ENCODE measurements at places on chromosomes 1 and 21. TPM values are rescaled to one million over a fixed set of nuclear protein-coding genes. Genes with fewer than 3 reads are reported as not detected.

DNA sequence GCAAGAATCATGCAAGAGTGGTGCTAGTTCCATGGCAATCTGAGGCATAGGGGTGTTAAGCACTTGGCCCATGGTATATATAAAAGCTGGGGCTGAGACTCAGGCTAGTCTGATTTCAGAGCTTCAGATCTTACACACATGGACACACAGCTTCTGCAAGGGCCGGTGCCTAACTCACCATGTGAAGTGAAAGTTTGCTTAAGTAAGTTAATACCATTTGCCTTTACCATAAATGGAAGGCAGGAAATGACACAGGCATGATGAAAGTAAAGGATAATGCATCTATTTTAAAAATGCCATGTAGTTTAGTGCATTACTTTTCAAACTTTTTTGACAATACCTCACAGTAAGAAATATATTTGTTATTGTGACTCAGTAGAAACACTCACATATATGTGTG, 122.6 kb downstream of the KCNJ6 start:
- DNase-seq = no peak

DNA sequence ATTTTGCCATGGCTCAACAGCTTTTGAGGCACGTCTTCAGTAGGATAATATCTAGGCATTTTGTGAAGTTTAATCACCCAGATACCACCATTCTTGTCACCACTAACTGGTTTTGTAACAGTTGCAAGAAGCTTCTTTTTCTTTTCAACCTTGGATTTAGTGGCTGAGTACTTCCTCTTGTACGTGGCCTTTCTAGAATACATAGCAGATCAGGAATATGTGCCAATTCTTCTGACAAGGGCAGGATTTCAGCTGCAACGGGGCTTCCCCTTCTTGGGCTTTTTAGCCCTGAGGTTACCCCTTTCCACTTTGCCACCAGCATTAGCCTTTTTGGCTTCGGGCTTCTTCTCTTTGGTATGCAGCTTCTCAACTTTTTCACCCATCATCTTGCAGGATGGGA, 79.3 kb upstream of the WARS2 start:
- no peak for DNase-seq

GRCh38 chr21:18542081-18542480, 138.5 kb upstream of the TMPRSS15 start:
- DNase-seq = no peak

DNA sequence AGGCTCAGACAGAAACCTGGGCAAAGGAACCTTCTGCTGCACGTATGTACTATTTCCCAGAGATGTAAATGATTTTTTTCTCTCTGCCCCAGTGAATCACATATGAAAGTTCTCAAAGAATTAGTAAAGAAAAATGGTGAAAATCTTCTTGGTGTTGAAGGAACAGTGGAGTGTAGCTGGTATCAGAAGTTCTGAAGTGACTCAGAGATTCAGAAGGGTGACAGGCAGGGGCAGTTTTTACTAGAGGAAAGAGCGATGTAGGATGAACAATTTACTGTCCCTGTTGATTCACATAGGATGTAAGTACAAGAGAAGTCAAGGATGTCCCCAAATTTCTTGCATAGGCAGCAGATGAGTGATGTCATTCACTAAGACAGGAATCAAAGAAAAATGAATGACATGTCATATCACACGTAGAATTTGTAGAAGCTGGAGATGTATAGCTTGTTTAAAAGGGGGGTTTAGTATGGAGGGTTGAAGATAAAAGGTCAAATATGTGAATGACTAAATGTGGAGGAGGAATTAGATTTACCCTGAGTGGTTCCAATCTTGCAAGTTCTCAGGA, 26.4 kb downstream of the WLS start:
- DNase-seq = no peak

- no peak for DNase-seq
These were observed 96.3 kb upstream of the TMPRSS15 start for GRCh38 chr21:18499761-18500376.

Gene IGSF21
- total RNA-seq = 1.8 TPM

Gene ZNF678
- 3.3 TPM for total RNA-seq

Data from right atrium auricular region (tissue), 2 donors.